ENCODE measurements at places on chromosomes 7 and 10. TPM values are rescaled to one million over a fixed set of nuclear protein-coding genes. Genes with fewer than 3 reads are reported as not detected.

DNA sequence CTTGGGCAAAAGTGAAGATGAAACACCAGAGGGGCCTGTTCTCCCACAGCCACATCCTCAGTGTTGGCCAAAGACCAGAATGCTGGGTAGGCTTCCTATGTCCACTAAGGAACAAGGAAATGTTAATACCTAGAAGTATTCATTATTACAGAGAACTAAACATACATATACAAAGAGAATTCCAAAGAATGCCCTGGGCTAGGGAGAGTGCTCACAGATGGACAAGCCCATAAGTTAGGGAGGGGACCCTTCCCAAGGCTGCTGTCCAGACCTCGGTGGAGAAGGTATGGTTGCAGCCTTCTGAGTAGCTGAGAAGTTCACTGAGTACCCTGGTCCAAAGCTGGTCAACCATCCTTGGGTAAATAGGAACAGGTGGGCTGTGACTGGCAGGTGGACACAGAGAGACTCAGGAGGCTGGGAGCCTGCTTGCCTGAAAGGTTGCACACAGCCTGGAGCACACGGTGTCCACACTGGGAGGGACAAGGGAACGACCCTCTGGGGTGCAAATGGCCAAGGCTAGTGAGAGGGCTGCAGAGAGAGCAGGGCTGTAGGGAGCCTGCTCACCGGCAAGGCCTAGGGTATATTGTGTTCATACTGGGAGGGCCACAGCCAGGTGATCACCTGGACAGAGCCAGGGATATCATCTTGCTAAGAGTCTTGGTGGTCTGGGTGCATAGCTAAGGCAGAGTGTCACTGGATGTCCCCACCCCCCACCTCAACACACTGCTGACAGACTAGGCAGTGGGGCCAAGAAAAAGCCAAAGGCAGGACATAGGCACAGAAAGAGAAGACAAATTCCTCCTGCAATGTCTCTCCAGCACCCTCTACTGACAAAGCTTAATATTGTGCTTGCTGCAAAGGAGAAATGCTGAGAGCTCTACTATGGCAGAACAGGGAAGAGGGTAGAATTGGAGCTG, 40.3 kb downstream of the CPVL start:
- peak; percentile 32 for DNase-seq

GRCh38 chr7:47945261-47946015, 2.8 kb downstream of the PKD1L1 start:
- DNase-seq, result peak; percentile 81

DNA sequence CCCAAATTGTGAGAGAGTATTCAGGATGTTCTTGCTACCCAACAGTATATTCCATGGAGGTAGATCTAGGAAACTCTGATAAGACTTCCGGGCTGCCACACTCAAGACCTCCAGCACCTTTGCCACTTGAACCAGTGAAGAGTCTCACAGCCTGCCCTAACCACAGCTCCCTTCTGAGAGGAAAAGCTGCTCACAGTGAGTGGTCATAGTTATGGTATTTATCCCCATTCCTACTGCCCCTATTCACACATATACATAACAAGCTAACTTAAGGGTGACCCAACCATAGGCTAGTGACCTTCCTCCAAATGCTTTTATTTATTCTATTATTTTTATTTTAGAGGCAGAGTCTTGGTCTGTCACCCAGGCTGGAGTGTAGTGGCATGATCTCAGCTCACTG, 156.3 kb downstream of the PTEN start:
- DNase-seq, result no peak

CFAP69 gene
- total RNA-seq, result not detected

LLCFC1 gene
- total RNA-seq, result not detected

FAM204A gene
- 44.9 TPM for total RNA-seq
